ENCODE measurements at places on chromosomes 16 and 17.

DNA sequence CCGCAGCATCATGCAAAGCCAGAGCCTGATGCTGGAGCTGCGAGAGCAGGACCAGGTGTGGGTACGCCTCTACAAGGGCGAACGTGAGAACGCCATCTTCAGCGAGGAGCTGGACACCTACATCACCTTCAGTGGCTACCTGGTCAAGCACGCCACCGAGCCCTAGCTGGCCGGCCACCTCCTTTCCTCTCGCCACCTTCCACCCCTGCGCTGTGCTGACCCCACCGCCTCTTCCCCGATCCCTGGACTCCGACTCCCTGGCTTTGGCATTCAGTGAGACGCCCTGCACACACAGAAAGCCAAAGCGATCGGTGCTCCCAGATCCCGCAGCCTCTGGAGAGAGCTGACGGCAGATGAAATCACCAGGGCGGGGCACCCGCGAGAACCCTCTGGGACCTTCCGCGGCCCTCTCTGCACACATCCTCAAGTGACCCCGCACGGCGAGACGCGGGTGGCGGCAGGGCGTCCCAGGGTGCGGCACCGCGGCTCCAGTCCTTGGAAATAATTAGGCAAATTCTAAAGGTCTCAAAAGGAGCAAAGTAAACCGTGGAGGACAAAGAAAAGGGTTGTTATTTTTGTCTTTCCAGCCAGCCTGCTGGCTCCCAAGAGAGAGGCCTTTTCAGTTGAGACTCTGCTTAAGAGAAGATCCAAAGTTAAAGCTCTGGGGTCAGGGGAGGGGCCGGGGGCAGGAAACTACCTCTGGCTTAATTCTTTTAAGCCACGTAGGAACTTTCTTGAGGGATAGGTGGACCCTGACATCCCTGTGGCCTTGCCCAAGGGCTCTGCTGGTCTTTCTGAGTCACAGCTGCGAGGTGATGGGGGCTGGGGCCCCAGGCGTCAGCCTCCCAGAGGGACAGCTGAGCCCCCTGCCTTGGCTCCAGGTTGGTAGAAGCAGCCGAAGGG is 24.2 kb downstream of the C1QTNF1 start:
- no peak for DNase-seq

DNA sequence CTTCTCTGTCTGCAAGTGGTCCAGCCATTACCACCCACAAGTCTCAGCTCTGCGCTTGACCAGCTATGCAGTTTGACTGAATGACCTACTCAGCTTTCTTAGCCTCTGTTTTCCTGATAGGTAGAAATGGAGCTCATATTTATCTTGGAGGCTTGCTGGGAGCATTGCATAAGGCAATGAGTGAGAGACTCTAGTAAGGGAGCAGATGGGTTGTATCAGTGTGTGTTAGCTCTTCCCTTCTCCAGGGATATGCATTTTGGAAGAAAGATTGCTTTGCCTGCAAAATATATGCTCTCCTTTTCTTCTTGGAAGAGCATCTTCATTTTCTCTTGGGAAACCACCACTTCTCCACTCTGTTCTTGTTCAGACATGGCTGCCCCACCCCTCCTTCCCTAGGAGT is 26.1 kb downstream of the DHRS7C start:
- no peak for DNase-seq

- no peak for DNase-seq
Measured at GRCh38 chr16:3974751-3975150, 94.2 kb upstream of the CREBBP start.

DNA sequence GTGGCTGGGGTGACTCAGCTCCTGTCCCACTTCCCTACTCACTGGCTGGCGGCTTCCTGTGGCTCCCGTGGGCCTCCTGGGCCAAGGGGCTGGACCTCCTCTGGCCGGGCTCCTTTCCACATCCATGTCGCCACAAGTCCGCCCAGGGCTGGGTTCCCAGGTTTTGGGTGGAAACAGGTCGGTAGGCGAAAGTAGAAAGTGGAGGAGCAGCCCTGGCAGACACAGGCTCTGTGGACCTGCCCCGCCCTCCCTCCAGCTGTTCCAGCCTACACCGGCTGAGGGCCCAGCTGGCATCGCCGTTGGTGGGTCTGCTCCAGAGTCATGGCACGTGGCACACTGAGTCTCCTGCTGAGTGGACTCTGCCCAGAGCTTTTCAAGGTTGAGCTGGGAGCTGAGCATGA is 28.7 kb downstream of the GSE1 start:
- DNase-seq, result no peak

DNA sequence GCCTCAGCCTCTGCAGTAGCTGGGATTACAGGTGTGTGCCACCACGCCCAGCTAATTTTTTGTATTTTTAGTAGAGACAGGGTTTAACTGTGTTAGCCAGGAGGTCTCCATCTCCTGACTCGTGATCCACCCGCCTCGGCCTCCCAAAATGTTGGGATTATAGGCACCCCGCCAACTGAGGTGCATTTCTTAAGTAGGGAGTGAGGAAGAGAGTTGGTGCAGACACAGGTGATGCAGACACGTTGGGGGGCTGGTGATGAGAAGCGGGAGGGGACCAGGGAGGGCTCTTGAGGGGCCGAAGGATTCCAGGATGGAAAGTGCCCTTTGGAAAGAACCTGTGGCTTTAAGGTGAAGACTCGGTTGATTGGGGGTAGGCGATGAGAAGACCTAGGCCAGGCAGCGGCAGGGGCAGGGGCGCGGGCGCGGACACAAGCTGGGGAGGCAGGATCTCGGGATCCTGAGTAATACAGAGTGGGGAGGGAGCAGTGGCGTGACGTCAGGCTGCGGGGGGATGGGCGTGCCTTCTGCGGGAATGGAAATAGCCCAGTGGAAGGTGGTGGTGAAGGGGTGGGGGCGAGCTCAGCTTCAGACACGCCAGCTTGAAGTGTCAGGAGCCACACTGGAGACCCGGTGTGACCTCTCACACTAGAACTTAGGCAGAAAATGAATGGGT is 2.5 kb upstream of the ATP6V0C start:
- DNase-seq, result no peak

- DNase-seq, result no peak
Measured at GRCh38 chr17:16928406-16929034, 43.4 kb downstream of the TNFRSF13B start.

DNA sequence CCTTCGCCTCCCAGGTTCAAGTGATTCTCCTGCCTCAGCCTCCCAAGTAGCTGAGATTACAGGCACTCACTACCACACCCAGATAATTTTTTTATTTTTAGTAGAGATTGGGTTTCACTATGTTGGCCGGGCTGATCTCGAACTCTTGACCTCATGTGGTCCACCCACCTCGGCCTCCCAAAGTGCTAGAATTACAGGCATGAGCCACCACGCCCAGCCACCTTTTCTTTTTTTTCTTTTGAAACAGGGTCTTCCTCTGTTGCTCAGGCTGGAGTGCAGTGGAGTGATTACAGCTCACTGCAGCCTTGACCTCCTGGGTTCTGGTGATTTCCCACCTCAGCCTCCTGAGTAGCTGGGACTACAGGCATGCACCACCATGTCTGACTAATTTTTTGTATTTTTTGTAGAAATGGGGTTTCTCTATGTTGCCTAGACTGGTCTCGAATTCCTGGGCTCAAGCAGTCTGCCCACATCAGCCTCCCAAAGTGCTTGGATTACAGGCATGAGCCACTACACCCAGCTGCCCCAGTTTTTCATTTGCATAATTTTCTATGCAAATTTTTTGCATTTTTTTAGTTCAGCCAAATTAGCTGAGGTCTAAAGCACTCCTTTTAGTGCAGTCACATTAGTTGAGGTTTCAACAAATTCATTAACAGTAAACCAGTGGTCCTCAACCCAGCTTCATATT is 11.3 kb downstream of the WWP2 start:
- no peak for DNase-seq
